ENCODE measurements at places on chromosomes 13 and 19.

GRCh38 chr19:33683881-33684537 is 62.3 kb downstream of the CHST8 start:
- ATAC-seq: peak; percentile 76

- ATAC-seq: no peak
These were observed 56.2 kb downstream of the PEPD start for GRCh38 chr19:33465371-33465770.

GRCh38 chr19:40609561-40610395 is 8.6 kb downstream of the LTBP4 start:
- peak; percentile 55 for ATAC-seq

GRCh38 chr19:31908496-31909225 is 436.7 kb upstream of the ZNF507 start:
- ATAC-seq: no peak

- ATAC-seq: no peak
These were observed 1390.6 kb downstream of the UQCRFS1 start for GRCh38 chr19:27822336-27822735.

GRCh38 chr13:114074671-114075315 is 57.6 kb downstream of the RASA3 start:
- no peak for ATAC-seq

- ATAC-seq: no peak
These were observed 66.8 kb downstream of the TDRD3 start for GRCh38 chr13:60463787-60464186.

GRCh38 chr19:32687681-32688080 is 3.9 kb upstream of the NUDT19 start:
- no peak for ATAC-seq

- no peak for ATAC-seq
These were observed 4.7 kb downstream of the PPP1R13L start for GRCh38 chr19:45400192-45400591.

DNA sequence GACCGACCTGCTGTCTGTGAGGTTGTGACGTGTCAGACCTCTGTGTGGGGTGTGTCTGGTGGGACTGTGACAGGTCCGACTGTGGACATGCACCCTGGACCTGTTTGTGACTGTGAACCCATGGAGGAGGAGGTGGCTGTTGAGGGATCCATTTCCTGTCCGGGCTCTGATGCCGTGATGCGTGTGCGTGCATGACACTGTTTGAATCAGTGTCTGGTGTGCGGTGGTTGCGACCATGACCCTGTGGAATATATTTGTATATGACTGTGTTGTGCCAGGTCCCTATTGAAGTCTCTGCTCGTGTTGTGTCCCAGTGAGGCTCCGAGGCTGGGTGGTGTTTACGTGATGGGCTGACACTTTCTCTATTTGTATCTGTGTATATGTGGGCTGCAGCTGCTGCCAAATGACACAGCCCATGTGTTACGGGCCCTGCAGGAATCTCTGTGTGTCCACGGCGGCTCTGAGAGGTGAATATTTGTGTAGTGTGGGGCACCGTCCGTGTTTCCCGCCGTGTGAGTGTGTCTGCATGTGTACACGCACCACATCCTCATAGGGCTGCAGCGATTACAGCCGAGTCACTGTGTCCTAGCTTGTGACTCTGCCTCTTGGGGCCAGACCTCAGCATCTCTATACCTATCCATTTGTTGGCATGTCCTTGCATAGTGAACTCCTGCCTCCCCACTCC is 18.3 kb downstream of the CCDC97 start:
- ATAC-seq: no peak

DNA sequence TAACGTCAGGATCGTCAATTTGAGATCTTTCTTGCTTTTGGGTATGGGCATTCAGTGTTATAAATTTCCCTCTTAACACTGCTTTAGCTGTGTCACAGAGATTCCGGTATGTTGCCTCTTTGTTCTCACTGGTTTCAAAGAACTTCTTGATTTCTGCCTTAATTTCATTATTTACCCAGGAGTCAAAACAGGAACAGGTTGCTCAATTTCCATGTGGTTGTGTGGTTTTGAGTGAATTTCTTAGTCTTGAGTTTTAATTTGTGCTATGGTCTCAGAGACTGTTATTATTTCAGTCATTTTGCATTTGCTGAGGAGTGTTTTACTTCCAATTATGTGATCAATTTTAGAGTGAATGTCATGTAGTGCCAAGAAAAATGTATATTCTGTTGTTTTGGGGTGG is 153.1 kb downstream of the PCDH17 start:
- no peak for ATAC-seq

GRCh38 chr13:95614641-95615245 is 29.8 kb downstream of the DZIP1 start:
- ATAC-seq: no peak

- ATAC-seq: no peak
These were observed 8.0 kb upstream of the SMARCA4 start for GRCh38 chr19:10952809-10953208.

GRCh38 chr19:5048091-5048726 is 79.3 kb downstream of the KDM4B start:
- ATAC-seq: peak; percentile 61

DNA sequence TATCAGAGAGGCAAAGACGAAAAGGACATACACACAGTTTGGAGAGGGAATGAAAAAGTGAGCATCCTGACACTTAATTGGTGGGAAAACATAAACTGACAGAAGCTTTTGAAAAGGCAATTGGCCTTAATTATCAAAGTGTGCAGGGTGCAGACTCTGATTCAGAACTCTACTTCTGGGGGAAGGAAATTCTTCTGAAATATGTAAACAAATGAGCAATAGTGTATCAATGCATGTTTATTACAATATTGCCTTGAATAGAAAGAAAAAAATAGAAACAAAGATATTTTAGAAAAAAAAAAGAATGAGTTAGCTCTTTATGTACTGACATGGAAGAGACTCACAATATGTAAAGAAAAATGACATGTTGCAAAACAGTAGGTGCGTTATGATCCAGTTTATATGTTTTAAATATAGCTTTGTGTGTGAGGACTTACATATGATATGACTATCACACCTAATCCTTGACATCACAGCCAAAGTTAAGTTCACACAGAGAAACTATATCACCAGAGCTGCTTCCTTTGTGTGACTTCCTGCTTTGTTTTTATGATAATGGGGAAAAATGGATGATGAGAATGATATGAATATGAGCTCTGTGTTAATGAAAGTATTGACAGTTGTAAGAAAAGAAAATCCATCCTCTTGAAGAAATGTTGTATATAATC is 182.4 kb downstream of the KCTD12 start:
- no peak for ATAC-seq

DNA sequence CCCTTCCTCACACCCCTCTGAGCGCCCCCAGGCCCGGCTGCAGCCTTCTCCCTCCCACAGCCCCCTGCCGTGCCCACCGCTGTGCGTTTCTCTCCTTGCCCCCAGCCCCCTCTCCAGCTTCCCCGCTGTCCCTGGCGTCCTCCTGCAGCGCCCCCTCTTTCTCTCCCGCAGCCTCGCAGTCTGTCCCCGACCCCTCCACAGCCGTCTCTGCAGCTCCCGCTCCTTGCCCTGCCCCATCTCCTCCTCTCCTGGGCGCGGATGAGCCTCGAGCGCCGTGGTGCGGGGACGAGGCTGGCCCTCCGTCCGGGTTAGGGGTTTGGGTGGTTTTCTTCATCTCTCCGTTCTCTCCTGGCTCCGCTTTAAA is 1.1 kb downstream of the KMT5C start:
- ATAC-seq: peak; percentile 4

DNA sequence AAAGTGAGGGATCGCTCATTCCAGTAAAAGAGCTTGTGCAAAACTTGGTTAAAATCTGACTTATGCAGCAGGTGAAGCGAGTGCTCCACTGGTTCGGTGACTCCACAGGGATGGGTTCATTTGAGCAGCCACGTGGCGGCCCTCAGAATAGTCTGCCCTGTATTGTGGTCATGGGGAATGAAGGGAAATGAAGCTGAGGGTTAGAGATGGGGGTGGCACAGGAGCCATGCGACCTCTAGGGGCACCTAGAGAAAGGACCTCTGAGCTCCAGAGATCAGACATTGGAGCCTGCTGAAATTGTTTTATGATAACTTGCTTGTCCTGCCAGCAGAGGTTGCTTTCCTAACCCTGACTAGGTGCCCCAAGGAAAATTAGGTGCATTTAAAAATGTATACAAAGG is 26.6 kb downstream of the CBY2 start:
- ATAC-seq: no peak

- peak; percentile 74 for ATAC-seq
These were observed at the start of gene PLIN5 for GRCh38 chr19:4534836-4535658. TSS of gene PLIN5 (minus strand) at chr19:4535224. CDS start at chr19:4534074, 1,150 bp downstream.

- no peak for ATAC-seq
These were observed 15.8 kb upstream of the ALOX5AP start for GRCh38 chr13:30719525-30719914.

DNA sequence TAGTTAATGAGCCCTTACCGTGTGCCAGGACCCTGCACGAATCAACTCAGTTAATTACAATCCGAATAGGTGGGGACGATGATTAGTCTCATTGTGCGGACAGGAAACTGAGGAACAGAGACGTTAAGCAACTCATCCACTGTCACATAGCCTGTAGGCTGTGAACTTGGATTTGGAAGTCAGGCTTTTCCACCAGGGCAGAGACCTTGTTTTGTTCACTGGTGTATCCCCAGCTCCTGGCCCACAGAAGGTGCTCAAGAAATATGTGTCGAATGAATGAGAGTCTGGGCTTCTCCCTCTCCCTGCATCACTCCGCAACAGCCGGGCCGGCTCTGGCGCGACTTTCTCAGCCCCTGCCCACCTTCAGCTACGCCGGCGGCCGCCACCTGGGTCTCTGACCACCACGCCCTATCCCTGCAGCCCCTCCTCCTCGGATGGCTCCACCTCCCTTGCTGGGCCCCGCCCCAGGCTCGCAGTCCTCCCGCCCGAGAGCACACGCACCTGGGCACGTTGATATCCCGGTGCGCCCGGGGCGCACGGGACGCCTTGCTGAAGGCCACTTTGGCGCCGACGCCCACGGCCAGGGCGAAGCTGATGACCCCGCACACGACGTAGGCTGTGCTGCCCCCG is 1.3 kb downstream of the SHISA7 start:
- peak; percentile 6 for ATAC-seq

- no peak for ATAC-seq
These were observed 826 bp upstream of the BSG start for GRCh38 chr19:571566-571974.

- no peak for ATAC-seq
These were observed 1.1 kb upstream of the CALR start for GRCh38 chr19:12937093-12937926.

DNA sequence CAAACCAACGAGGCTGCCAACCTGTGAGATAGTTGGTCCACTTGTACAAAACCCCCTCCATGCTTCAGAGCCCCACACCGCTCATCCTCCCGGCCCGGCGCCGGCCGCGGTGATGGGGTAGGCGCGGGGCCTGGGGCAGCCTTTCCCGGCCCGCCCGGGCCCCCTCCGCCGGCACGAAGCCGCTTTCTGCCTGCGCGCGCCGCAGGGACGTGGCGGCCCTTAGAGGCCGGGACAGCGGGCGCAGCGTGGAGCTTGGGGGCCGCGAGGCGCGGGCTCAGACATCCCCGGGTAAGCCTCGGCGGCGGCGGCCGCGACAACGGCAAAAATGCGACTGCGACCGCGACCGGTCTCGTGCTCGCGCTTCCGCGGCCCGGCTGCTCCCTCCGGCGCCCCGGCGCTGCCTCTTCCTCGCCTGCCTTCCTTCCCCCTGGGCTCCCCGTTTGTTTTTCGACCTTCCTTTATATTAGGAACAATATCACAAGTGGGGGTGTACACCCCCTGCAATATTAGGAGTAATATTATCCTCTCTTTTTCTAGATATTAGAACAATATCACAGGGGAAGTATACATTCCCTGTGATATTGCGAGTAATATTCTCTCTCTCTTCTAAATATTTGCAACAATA is 53.9 kb upstream of the CEACAM21 start:
- ATAC-seq: peak; percentile 24

DNA sequence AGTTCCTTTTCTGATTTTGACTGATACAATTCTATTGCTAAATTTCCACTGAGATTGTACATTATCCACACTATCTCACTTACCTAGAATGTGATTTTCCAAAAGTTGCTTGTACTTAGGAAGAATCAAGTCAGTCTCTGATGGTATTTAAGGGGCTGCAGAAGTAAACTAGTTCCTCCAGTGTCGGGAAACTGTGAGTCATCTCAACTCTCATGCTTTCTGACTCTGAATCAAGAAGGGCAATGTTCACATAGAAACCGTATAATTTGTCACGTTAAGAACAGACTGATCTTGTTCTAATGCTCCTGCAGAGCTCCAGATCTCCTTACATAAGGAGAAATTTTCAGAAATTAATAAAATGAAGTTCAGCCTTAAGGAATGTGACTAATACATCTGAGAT is 369.3 kb downstream of the KLF5 start:
- no peak for ATAC-seq

GRCh38 chr13:44573071-44573470 is 3.1 kb downstream of the TSC22D1 start:
- no peak for ATAC-seq

DNA sequence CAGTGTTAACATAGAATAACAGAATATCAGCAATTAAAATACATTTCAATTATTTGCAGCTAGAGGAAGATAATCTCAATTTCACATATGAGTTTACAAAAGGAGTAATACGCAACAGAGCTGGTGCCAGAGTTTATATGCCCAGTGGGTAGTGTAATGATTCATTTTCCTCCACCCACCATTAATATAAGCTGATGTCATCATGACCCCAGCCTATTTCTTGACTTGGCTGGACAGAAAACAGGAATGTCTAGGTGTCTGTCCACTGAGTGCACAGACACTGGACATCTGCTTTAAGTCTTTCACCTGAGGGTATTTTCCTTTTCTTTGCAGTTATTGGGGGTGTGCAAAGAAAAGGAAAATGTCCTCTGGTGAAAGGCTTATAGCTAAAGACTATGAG is 335.5 kb downstream of the TBC1D4 start:
- peak; percentile 31 for ATAC-seq

DNA sequence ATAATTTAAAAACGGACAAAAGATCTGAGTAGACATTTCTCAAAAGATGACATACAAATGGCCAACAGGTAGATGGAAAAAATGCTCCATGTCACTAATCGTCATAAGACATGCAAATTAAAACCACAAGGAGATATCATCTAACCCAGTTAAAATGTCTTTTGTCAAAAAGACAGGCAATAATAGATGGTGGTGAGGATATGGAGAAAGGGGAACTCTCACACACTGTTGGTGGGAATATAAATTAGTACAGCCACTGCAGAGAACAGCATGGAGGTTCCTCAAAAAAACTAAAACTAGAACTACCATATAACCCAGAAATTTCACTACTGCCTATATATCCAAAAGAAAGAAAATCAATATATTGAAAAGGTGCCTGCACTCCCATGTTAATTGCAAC is 37.9 kb downstream of the OR10H4 start:
- ATAC-seq: no peak

- ATAC-seq: peak; percentile 49
These were observed 990 bp downstream of the LMTK3 start for GRCh38 chr19:48510421-48511268.

DNA sequence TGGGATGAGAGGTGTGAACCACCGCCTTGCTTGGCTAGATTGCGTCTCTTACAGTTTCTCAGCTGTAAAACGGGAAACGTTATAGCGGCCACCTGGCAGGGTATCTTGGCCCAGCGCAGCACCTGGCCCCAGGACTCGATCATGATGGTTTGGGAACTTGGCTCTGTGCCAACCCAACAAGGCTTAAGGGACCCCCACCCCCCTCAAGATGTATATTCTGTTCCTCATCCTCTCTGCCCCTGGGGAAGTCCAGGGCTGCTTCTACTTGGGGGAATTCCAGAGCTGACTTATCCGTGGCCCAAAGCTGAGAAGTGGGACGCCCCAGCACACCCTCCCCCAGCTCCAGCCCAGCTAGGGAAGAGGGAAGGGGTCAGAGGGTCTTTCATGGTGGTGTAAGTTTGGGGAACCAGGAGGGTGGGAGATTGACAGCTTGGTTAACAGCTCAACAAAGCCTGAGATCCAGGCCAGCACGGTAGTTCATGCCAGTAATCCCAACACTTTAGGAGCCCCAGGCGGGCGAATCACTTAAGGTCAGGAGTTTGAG is 695 bp downstream of the ICAM1 start:
- no peak for ATAC-seq

Data from motor neuron (in vitro differentiated cells).